ENCODE measurements at places on chromosomes 3 and 15. TPM values are rescaled to one million over a fixed set of nuclear protein-coding genes. Genes with fewer than 3 reads are reported as not detected.

GRCh38 chr3:59573911-59574310, 524.1 kb upstream of the CFAP20DC start:
- DNase-seq = no peak

DNA sequence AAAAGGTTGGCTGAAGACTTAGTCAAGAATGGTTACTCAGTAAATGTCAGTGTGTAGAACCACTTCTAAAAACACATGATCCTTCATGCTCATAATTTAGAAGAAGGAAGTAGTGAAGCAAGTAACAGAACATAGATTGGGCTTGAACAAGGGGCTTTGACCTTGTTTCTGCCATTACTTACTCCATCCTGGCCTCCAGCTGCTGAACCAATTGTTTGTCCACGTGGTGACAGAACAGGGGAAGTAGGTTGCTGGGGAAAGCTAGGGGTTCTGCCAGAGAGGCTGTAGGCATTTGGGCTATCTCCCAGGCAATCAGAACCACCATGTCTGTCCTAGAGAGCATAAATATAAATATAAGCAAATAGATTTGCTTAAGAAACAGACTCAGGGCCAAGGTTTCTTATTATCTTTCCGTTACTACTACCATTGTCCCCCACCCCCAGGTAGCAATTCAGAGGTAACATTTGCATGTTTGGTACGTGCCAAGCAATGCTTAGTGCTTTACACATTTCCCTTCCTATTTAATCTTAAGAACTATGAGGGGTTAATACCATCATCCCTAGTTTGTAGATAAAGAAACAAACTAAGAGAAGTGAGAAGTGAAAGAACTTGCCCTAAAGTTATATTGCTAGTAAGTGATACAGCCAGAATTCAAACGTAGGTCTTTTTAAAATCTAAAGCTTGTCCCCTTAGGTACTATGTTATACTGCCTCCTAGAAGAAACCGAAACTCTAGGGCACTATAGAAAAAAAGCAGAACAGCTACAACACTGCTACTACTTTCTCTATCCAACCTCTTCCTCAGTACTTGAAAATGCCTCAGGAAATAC, 3.0 kb upstream of the SPG11 start:
- peak; percentile 62 for DNase-seq

DNA sequence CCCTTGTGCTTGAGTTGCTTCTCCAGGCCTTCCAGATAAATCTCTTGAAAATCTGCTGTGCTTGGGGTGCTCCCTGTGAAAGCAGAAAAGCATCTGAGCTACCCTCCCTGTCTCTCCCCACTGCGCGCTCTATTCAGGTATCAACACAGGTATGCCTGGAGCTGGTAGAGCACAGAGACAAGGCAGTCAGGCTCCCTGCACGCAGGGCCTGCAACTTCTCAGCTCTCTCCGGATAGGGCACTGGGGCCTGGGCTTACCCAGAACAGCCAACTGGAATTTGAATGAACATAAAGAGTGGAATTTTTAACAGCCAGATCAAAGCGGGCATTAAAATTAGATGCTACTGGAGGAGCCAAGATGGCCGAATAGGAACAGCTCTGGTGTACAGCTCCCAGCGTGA, 183.6 kb downstream of the XXYLT1 start:
- no peak for DNase-seq

- DNase-seq = peak; percentile 13
Measured at GRCh38 chr3:133209871-133210550, 171.8 kb downstream of the TMEM108 start.

DNA sequence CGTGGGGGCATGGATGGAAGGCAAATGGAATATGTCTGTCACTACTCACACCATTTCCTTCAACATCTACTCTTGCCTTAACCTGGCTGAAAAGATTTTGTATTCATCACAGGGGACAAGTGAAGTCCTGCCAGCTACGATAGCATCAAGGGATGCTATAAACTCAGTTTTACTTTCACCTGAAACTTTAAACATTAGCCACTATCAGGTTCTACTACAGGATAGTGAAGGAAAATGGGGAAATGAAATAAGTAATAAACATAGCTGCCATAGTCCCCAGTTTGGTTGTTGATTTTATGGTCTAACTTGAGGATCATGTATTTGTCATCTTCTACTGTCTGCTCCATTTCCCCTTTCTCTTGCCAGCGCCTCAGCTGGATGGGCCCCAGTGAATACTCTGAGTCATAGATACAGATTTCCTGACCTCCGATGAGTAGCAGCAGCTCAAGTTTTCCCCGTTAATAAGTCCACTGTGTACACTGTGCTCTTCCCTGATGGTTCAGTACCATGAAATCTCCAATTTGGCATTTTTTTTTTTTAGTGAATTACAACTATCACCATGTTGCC, 338.2 kb upstream of the SLCO3A1 start:
- no peak for DNase-seq

DNA sequence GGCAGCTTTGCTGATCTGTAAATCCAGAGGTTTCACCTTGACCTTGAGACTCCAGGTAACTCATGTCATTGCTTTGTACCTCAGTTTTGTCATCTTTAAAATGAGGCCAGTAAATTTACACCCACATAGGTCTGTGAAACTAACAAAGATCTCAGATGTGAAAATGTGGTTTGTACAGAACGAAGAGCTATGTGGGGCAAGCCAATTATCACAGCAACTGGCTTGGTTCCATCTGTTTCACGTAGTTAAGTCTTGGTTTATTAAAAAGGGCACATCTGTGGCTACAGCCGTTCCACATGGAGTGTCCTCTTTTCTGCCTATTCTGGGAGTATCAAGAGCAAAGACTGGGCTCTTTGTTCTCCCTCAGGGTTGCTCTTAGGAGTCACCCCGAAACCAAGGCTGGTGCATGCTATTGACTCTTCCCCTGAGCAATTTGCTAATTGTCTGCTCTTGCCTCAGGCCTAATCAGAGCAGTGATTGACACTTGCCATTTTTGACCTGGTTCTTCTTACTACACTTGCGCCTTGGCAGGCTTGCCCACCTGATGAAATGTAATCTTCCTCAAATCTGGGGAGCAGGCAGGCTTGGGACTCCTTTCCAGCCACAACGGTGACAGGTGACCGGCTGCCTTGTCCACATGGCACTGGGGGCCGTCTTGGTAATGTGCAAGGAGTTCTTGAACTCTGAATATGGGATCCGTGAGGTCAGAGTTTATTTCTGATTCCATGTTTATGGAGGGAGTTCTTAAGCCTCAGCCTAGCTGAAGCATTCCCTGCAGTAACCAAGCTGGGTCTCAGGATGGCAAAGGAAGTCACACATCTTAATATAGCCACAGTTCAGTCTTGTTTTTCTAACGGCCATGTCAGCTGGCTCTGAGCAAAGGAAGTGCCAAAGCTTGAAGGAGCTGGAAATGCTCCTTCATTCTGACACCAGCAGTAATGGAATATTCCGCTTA, 40.1 kb downstream of the EAF1 start:
- peak; percentile 85 for DNase-seq

DNA sequence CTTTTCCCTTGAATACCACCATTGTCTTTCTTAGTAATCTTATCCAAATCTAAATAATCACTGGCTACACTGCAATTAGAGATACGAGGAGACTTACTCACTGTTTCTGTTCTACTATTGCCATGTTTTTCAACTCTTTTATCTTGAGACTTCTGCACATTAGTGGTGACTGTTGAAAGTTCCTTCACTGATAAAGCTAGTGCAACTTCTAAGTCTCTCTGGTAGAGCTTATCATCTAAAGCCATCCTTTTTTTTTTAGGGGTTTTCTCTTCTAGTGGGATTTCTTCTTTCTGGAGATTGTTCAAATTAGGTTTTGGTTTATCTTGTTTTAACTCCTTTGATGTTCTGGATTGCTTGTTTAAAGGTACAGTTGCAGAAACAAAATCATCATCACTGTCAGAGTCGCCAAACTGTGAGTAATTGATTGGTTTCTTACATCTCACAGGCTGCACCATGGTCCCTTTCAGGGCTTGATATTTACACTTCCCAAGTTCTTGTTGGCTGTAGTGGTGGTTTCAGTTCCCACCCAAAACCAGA, 37.7 kb downstream of the NCK1 start:
- no peak for DNase-seq

LRRC28 gene
- polyA plus RNA-seq = 31.9 TPM

EBLN2 gene
- polyA plus RNA-seq = 1.2 TPM

PIGZ gene
- polyA plus RNA-seq = 0.39 TPM
